GF-D8 (cell line): ENCODE measurements at places on chromosomes 1 and 21.

GRCh38 chr1:109640285-109640865 is 15.5 kb upstream of the GSTM4 start:
- peak; percentile 70 for DNase-seq

DNA sequence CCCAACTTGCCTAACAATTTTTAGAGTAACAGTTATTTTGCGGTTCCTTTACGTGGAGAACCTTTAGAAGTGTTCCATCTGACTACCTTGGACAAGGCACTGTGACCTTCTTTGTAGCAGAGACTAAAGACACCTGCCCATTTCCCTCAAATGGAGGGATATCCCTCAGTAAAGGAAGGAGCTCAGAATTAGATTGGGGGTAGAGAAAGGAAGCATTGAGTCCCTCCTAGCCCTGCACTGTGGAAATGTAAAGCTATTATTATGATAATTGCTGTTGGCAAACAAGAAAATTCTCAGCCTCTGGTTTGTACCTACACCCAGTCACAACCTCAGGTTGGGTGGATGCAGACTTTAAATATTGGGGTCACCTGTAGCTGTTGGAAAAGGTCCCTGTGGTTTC is 72.6 kb upstream of the MACF1 start:
- DNase-seq: no peak

DNA sequence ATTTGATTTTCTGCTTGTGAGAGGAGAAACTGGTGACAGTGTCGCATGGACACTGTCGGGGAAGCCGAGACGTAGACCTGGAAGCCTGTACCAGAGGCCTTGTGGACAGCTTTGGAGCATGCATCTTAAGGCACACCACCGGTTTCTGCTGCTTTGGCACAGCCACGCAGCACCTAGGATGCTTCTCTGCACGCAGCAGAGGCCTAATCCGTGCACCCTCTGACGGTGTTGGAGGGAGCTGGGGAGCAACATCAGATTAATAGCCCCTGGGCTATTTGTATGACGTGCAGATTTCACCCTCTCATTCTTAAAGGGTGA is 30.3 kb downstream of the TEX35 start:
- DNase-seq: no peak

DNA sequence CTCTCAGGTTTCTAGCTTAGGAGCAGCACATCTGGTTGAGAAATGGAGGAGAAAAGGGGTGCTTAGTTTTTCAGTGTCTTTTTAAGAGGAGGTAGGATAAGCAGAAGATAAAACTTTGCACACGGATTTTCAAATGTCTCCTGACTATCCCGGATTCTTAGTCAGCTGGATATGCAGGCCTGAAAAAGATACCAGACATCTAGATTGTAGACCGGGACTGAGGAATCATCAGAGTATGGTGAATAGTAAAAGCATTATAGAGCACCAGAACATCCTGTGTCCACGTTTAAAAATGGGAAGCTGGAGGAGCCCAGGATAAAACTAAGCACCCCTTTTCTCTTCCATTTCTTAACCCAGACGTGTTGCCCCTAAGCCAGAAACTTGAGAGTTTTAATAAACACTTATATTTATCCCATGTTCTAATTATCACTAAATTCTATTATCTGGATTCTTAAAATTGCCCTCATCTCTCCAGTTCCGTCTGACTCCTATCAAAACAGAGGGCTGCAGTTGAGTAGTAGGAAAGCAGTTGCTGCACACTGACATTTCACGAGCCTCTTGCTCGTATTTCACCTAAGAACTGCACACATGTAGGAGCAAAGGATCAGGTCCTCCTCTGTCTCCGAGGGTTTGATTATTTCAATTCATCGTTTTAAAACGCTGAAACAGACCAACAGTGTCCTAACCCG is 609 bp downstream of the PIGK start:
- peak; percentile 20 for DNase-seq

DNA sequence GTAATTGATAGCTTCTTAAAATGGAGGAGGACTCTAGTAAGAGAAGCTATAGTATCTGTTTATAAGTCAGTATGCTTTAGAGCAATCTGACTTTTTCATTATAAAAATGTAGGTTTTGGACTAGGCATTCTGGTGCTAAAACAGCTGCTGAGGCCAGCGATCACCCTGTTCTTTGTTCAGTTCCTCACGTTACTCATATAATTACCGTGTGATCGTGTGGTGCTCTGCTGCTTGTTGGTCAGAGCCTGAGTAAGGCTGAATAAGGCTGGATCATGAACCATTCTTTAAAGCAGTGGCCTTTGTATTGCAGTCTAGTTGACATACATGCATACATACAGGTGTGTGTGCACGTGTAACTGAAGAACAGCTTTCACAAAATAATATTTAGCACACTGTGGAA is 25.2 kb downstream of the CDC42 start:
- DNase-seq: no peak

- no peak for DNase-seq
These were observed 24.7 kb downstream of the INAVA start for GRCh38 chr1:200919386-200919785.

- DNase-seq: no peak
These were observed 38.8 kb downstream of the DIPK1A start for GRCh38 chr1:92922356-92923035.

- DNase-seq: no peak
These were observed 26.5 kb downstream of the LRRC38 start for GRCh38 chr1:13487143-13487868.

GRCh38 chr1:228514421-228514820 is 27.2 kb downstream of the RNF187 start:
- no peak for DNase-seq

DNA sequence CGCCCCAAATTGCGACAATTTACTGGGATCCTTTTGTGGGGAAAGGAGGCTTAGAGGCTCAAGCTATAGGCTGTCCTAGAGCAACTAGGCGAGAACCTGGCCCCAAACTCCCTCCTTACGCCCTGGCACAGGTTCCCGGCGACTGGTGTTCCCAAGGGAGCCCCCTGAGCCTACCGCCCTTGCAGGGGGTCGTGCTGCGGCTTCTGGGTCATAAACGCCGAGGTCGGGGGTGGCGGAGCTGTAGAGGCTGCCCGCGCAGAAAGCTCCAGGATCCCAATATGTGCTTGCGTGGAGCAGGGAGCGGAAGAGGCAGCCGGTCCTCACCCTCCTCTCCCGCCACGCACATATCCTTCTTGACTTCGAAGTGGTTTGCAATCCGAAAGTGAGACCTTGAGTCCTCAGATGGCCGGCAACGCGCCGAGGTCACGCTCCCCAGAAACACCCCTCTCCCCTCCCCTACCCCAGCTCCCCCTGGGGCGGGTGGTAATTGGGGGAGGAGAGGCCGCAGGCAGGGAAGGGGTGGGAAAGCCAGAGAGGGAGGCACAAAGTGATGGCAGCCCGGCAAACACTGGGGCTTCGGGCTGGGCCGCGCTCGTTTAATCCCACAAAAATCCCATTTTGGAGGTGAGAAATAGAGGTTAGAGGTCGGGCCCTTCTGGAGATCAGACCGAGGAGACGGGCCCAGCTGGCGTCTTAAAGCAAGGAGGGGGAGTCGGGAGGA is 6.2 kb downstream of the SIM2 start:
- no peak for DNase-seq

- DNase-seq: no peak
These were observed 8.0 kb upstream of the NBL1 start for GRCh38 chr1:19636065-19636464.
